CD4-positive, alpha-beta T cell treated with Interleukin-4 for 1 hour (primary cell): ENCODE measurements at places on chromosomes 2 and 18.

DNA sequence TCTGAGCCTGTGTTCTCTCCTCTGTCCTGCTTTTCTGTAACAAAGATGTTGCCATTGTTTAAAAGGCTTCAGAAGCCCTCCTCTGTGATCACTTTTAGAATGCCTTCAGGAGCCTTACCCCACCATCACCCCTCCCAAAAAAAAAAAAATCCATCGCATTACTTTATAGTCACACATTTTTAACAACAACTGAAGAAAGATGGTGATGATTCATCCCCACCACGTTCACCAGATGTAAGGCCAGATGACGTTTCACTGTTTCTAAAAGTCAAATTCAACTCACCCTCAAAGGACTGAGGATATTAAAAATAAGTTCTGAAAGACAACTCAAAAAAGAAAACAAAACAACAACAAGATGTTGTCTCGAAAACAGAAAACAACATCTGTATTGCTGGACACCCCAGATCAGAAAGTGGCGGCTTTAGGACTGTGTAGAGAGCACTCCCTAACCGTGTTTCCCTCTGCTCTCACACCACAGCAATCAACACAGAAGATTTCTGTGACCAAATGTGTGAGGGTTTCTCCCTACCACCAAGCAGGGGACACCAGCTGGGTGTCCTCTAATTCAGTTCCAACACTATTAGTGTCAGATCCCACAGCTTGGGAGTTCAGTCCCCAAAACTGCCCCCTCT lies 61.9 kb upstream of the CREB1 start:
- DNase-seq, result no peak

GRCh38 chr18:49510393-49511115 lies 23.5 kb upstream of the C18orf32 start:
- DNase-seq, result peak; percentile 62

DNA sequence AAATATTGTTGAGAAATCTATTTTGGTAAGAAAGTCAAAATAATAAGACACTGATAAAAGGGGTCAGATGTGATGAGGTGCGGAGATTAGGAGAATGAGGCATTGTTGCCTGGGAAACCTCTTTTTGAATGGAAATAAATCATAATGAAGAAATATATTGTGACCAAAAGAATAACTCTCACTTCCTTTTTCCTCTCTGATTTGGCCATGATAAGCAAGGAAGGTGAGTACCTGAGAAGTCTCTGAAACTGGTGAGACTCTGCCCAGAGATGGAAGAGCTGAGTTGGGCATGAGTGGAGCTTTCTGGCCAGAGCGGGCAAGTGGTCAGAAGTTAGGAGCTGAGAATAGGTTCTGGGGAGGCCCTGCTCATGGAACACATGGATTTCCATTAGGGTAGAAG lies 11.8 kb downstream of the LAMA3 start:
- no peak for DNase-seq

DNA sequence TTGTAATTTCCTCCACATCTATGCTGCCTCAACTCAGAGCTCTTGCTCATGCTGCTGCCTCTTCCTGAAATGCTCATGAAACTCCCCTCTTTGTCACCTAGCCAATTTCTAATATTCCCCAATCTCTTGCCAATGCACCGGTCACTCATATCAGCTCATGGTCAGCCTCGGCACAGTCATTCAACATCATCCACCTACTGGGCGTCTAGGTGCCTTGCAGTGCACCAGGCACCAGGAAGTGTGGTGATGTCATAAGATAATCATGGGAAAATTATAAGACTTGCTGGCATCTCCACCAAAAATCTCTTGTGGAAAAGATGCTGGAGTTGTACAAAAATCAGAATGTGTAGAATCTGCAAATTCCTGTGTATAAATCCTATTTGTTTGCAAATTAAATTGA lies 52.6 kb upstream of the RAB27B start:
- DNase-seq, result no peak

DNA sequence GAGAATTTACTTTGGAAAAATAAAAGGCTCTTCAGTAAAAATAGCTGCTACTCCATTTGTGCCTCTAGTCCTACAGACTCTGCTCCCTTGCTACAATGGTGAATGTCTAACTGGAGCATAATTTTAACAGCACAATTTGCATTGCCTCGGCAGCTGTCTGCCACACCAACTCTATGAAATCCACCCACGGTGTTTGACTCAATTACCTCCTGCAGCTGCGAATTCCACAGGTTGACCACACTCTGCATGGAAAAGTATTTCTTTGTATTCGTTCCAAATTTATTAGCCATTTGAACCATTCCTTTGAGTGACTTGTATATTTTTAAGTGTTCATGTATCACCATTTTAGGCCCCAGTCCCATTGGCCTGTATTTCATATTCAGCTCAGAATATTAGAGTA lies 182.1 kb upstream of the CCDC68 start:
- DNase-seq, result no peak

GRCh38 chr2:148303161-148303560 lies 282.3 kb downstream of the MBD5 start:
- DNase-seq, result no peak

DNA sequence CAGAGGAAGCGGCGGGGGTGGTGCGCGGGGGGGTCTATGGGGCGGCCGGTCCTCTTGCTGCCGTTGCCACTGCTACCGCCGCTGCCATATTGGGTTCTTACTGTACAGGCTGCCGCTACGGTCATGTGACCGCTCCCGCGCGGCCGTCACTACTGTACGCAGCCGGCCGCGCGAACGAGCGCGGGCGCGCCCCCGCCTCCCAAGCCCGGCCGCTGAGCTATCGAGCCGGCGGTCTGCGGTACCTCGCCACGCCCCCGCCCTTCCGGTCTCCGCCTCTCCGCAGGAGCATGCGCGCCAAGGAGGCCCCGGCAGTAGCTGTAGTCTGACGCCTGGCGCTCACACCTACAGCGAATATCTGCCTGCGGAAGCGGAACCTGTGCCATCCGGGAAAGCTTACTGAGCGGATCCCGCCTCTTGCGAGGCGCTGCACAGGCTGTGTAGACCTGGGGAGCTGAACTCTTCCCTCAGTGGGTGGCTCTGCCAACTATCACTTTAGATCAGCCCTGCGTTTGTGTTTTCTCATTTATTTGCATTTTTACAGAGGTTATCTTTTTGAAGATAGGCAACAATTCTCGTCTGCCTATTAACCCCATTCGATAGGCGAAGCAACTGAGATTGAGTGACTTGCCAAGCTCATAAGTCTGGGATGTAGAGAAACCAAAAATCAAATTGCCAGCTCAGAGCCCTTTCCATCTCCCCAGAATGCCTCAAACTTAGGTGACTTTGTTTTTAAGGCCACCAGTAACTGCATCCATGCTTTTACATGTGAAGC lies at the start of gene ASXL2:
ASXL2 (minus strand) TSS at position 127 of the 772 bp plus-strand sequence. CDS start 265 bp downstream, outside the sequence.
- peak; percentile 98 for DNase-seq

GRCh38 chr2:226991663-226992062 lies 155.8 kb downstream of the RHBDD1 start:
- no peak for DNase-seq

GRCh38 chr2:222714361-222715241 lies 43.1 kb downstream of the MOGAT1 start:
- DNase-seq, result no peak

- DNase-seq, result no peak
Measured at GRCh38 chr18:60329131-60329530, 43.4 kb downstream of the MC4R start.

GRCh38 chr18:4181086-4181485 lies 274.0 kb downstream of the DLGAP1 start:
- DNase-seq, result no peak

- DNase-seq, result no peak
Measured at GRCh38 chr18:52617931-52618330, 277.9 kb downstream of the DCC start.

- DNase-seq, result no peak
Measured at GRCh38 chr2:82055846-82056245, 1751.3 kb upstream of the LRRTM1 start.

GRCh38 chr18:73199151-73199550 lies 331.4 kb upstream of the NETO1 start:
- no peak for DNase-seq

DNA sequence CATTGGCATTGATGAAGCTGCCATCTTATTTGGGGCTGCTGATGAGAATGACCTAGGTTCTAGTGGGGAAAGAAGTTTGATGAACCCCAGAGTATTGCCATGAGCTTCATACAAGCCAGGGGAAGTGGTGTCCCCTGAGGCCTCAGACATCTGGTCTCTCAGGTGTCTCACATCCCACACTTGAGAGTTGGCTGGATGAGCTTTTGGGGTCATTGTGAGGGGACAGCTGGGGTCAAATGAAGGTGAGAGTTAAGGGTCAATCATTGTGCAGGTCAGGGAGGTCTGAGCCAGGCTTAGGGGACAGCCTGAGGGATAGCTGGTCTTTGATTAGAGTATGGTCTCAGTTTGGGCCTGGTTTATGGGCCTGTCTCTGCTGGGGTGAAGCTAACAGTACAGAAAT lies 336.5 kb downstream of the CYP26B1 start:
- no peak for DNase-seq

GRCh38 chr2:27735263-27735904 lies 36.1 kb upstream of the MRPL33 start:
- peak; percentile 28 for DNase-seq

DNA sequence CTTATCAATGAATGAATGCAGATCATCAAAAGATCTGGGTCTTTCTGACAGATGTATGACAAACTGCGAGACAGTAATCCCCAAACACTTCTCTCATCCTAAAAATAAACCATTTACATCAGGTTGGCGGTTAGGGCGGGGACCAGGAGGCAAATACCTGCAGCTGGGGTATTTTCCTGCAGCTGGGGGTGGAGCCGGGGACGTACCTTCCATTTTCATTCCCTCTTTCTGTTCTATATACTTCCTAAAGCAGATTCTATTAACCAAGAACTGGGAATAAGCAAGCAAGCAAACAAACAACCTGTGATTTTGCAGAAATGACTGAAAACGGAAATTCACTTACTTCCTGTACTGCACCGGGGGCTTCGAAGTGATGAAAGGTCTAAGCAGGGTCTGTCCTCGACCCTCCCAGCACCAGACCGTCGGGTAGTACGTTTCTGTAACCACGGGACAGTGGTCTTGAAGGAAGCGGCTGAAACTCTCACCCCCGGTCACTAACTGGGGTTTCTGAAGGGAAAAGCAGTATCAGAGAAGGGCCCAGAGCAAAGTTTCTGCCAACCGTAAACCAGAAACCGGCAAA lies 1.2 kb downstream of the ABHD3 start:
- DNase-seq, result peak; percentile 22

DNA sequence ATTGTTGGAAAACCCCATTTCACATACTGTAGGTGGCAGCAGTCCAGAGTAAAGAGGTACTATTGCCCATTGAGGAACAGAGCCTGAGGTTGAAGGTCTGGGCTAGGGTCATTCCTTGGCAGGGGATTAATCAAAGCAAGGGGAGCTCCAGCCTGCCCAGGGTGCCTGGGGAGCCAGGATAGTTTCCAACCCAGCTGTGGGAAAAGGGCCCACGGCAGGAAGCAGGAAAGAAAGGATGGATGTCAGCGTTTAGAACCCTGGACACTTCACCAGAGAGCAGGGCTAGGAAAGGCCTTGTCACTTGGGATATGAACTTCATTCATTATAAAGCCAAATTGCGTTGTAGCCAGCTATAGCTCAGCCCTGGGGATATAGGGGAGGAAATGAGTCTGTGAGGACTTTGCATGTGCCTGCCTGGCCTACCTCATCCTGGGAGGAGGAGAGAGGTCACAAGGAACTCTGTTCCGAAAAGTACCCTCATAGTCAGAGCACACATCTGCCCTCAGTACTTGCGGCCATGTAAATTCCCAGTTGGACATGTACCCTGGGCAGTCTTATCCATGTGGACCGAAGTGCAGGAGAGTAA lies 140.2 kb upstream of the COPS8 start:
- no peak for DNase-seq
